ENCODE measurements at places on chromosomes 11 and 22. TPM values are rescaled to one million over a fixed set of nuclear protein-coding genes. Genes with fewer than 3 reads are reported as not detected.

DNA sequence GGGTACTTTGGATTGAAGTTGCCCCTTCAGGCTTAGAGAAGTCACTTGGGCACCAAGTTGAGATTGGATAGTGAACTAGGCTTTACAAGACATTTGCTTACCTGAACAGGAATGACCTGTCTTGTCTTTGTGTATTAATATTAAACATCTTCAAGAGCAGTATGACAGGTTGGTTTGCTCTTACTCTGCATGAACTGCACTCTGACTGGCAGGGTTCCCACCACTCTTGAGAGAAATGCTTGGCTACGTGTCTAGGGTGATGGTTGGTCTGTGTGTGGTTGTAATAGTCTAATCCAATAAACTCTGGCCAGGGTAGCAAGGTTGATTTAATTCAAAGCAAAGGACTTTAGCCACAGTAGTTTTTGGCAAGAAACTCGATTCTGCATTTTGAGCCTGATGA is 20.1 kb upstream of the SPTBN2 start:
- DNase-seq = no peak

GRCh38 chr11:22774716-22775115 is 54.9 kb downstream of the SVIP start:
- no peak for DNase-seq

Gene ZNF74
- total RNA-seq = 14.1 TPM

Gene SLC25A18
- total RNA-seq = 0.92 TPM

Gene GALNT18
- 20.0 TPM for total RNA-seq

Gene LUZP2
- total RNA-seq = 0.26 TPM

Gene TLCD5
- total RNA-seq = 9.8 TPM

GRCh38 chr22:34973926-34974325 is 92.0 kb upstream of the ISX start:
- no peak for DNase-seq

- DNase-seq = no peak
These were observed 2.3 kb downstream of the MALAT1 start for GRCh38 chr11:65501186-65501471.

DNA sequence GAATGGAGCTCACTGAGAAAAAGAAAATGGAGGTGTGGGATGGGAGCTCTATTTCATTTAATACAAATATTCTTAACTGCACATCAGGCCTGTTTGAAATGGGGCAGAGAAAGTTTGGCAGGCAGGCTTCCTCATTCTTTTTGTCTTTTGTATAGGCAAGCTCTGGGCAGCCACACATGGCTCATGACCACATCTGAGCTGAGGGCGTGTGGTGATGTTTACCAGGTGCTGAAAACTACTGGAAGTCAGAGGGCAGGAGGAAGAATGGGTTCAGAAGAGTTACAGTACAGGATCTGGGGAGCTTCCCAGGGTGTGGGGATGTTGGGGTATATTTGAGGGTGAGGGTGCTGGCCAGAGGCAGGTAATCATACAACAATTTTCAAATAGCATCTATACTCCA is 66.3 kb upstream of the NAV2 start:
- no peak for DNase-seq
